ENCODE measurements at places on chromosomes 2 and 18.

DNA sequence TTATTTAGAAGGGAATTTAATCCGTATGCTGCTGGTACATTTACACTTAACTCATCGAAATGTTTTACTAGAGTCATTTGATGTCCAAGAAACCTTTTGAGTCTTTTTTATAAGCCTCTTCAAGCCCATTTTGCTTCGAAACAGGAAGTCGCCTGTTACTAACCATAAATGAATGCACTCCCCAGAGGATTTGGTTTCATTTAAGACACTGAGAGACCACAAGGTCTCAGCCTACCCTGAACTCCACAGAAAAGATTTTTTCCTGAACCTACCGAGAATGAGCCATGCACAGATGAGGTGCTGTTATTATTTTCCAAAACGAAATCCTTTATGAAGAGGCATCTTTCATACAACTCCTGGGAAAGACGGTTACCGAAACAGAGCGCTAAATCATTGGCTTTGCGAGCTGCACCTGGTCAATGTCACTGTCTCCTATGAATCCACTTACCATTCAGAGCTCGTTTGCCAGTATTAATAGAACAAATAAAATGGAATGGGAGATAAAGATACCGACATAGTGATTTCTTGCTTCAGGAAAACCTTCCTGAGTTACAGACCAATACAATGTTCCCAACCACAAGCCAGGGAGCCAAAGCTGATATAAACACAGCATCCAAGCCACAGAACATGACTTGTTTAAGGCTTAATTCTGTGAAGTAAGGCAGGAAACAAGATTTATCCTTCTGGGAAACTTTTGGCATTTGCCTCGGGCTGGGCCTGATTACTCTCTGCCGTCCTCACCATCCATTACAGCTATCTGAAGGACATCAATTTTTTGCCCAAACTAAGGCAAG is 382.1 kb downstream of the OSR1 start:
- DNase-seq = no peak

DNA sequence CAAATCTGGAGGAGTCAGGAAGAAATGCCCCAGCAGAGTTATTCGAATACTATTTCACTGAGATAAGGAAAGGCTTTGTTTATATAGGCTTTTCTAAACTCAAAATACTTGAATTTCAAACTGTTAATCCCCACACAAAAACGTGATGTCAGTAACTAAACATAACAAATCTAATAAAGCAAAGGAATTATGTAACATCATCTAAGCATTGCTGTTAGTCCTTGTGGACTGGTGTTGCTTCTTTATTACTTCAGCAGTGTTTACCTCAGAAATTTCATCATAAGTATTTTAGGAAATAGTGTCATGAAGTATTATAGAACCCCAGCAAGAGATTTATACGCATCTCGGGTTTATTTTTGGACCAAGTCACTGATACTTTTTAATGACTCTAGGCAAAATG is 19.7 kb upstream of the SANBR start:
- DNase-seq = no peak

DNA sequence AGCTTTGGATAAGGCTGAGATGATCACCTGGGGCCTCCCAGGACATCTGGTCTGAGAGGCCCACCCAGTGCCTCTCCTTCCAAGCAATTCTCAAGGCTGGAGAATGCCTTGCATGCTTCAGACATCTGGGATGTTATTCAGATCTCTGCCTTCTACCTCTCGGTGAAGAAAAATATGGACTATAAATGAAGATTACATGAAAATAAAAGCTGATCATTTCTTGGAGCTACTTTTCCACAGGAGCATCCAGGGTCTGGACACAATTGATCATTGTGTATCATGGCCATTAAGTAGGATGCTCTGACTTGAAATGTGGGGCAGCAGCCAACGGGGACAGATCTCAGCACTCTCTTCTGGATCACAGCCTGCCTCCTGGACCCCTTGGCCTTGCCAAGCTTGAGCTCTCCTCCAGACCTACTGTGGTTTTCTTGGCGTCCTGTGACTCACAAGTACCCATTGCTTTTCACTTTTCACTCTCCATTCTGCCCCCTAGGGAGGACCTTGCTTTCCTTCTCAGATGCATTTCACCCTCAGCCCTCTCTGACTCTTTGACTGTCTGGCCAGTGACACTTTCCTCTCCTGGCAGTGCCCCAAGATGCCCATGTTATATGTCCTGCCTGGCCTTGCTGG is 203.1 kb downstream of the INSIG2 start:
- DNase-seq = no peak

DNA sequence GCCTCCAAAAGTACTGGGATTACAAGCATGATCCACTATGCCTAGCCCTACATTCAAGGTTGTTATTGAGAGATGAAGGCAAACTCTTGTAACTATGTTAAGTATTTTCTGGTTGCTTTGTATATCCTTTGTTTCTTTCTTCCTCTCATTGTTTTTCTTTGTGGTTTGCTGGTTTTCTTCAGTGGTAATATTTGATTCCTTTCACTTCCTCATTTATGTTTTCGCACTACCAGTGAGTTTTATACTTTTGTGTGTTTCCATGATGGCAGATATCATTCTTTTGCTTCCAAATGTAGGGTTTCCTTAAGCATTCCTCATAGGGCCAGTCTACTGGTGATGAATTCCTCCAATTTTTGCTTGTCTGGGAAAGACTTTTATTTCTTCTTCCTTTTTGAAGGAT is 90.2 kb downstream of the NCK2 start:
- no peak for DNase-seq

GRCh38 chr2:96225016-96225533 is 16.4 kb upstream of the STARD7 start:
- no peak for DNase-seq

- no peak for DNase-seq
Observed at GRCh38 chr2:237198164-237198855, 112.6 kb downstream of the COPS8 start.

DNA sequence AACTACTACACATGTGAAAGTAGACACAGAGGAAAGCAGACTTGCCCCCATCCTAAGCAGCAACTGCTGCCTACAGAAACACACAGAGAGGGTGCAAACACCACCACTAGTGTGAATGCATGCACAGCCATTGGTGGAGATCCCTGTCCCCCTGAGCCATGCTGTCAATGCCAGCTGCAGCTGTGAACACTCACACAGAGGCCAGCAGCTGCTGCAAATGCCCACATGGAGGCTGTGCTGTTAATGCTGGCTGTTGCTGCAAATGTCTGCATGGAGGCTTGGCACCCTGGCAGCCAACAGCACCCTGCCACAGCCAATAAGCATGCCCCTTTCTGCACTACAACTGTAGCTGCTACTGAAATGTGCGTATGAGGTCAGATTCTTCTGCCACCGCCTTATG is 355.0 kb downstream of the LNPK start:
- no peak for DNase-seq

DNA sequence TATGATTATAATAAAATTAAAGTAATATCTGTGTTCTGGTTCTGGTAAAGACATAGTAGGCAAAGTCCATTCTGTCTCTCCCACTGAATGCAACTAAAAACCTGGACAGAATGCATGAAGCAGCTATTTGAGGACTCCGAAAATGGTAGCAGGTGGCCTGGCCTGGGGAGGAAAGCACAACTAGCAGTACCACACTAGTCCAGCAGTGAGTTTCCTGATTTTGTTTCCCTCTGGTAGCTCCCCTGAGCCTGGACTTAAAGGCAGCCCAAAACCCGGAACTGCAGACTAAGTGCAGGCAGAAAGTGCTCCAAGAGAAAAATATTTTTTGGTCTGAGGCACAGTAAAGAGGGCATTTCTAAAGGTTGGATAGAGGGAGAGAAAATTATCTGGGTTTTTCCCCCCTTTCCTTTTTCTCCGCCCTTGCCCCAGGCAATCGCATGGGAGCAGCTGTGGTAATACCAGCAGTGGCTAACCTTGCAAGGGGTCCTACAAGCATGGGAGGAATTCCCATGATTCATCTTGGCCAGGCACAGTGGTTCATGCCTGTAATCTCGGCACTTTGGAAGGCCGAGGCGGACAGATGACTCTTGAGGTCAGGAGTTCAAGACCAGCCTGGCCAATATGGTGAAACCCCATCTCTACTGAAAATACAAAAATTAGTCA is 32.3 kb downstream of the ASXL2 start:
- no peak for DNase-seq

All from NCI-H2107 (cell line).